ENCODE measurements at places on chromosomes 2 and 18. TPM values are rescaled to one million over a fixed set of nuclear protein-coding genes. Genes with fewer than 3 reads are reported as not detected.

GRCh38 chr2:102126660-102127059 is 15.9 kb upstream of the IL1R1 start:
- DNase-seq = no peak
- no peak overlapping the region for H3K27ac ChIP-seq
- no peaks in the 10 kb centered on the region for H3K36me3 ChIP-seq
- H3K4me3 ChIP-seq = no peak overlapping the region
- H3K27me3 ChIP-seq = no peaks in the 10 kb centered on the region
- no peaks in the 10 kb centered on the region for H3K4me1 ChIP-seq

DNA sequence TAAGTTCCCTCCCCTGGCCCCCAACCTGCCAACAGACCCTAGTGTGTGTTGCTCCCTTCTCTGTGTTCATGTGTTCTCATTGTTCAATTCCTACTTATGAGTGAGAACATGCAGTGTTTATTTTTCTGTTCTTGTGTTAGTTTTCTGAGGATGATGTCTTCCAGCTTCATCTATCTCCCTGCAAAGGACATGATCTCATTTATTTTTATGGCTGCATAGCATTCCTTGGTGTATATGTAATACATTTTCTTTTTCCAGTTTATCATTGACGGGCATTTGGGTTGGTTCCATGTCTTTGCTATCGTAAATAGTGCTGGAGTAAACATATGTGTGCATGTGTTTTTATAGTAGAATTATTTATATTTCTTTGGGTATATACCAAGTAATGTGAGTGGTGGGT is 602.2 kb downstream of the DSC3 start:
- no peaks in the 10 kb centered on the region for H3K27me3 ChIP-seq
- no peaks in the 10 kb centered on the region for H3K36me3 ChIP-seq
- no peak overlapping the region for H3K4me3 ChIP-seq
- no peak for DNase-seq

DNA sequence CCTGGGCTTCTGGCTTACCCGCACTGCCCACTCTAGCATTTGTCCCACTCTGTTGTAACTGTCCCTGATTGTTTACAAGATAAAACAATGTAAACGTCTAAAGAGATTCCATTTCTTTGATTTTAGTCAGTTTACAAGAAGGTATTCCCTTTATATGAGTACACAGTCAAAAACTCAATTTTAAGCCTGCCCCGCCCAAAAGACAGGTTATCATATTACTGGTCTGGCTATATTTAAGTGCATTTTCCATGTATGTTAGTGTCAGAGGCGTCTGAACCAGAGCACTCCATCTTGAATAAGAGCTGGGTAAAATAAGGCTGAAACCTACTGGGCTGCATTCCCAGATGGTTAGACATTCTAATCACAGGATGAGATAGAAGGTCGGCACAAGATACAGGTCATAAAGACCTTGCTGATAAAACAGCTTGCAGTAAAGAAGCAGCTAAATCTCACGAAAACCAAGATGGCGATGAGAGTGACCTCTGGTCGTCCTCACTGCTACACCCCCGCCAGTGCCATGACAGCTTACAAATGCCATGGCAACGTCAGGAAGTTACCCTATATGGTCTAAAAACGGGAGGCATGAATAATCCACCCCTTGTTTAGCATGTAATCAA is 15.0 kb downstream of the GPR45 start:
- DNase-seq = no peak
- no peak overlapping the region for H3K4me3 ChIP-seq
- no peaks in the 10 kb centered on the region for H3K27me3 ChIP-seq
- H3K36me3 ChIP-seq = no peaks in the 10 kb centered on the region
- H3K4me1 ChIP-seq = no peaks in the 10 kb centered on the region
- H3K27ac ChIP-seq = no peak overlapping the region

The HRH4 gene
- total RNA-seq = not detected

DNA sequence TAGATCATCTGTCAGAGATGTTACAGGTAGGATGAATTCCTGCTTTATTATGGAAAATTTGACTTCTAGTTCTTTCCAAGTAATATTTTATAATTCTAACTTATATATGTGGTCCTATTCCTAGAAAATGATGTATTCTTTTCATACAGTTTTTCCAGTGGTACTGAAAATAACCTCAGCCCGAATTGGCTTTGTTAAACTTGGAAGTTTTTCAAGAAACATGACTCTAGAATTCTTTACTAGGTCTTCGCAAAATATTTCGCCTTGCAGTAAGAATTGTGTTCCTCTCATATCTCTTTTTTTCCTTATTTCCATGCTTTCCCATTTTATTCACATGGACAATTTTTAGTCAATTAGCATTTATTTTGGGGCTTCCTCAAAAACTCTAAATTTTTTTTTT is 60.5 kb downstream of the BMPR2 start:
- no peaks in the 10 kb centered on the region for H3K4me1 ChIP-seq
- H3K27ac ChIP-seq = no peak overlapping the region
- no peak for DNase-seq

- H3K4me1 ChIP-seq = no peaks in the 10 kb centered on the region
- no peaks in the 10 kb centered on the region for H3K36me3 ChIP-seq
- H3K27ac ChIP-seq = no peak overlapping the region
- DNase-seq = no peak
- H3K4me3 ChIP-seq = no peak overlapping the region
- H3K27me3 ChIP-seq = no peaks in the 10 kb centered on the region
Observed at GRCh38 chr2:238821391-238821790, 26.5 kb upstream of the TWIST2 start.

- peak overlapping the region; percentile 69 for H3K4me3 ChIP-seq
- H3K36me3 ChIP-seq = no peaks in the 10 kb centered on the region
- H3K27me3 ChIP-seq = no peaks in the 10 kb centered on the region
Observed at GRCh38 chr2:241540771-241541561, 17.6 kb upstream of the BOK start.

The DNAH6 gene
- total RNA-seq = 3.0 TPM

DNA sequence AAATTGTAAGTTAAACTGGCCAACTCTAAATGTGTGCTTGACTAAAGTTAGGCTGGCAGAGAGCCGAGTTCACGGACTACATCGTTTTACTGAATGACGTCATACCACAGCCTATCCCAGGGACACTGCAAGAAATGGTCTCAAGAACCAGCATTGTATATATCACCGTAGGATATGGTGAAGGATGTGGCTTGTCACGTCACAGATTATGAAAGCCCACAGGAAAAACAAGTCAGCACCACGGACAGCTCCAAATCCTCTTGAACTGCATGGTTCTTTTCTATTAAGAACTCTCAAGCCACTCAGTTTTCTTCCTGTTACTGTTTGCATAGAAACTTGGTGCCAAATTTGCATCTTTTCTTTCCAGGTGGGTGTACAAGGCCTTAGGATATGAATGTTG is 85.1 kb upstream of the ACAA2 start:
- H3K27me3 ChIP-seq = no peaks in the 10 kb centered on the region
- H3K4me1 ChIP-seq = no peaks in the 10 kb centered on the region
- no peaks in the 10 kb centered on the region for H3K36me3 ChIP-seq
- H3K4me3 ChIP-seq = no peak overlapping the region

DNA sequence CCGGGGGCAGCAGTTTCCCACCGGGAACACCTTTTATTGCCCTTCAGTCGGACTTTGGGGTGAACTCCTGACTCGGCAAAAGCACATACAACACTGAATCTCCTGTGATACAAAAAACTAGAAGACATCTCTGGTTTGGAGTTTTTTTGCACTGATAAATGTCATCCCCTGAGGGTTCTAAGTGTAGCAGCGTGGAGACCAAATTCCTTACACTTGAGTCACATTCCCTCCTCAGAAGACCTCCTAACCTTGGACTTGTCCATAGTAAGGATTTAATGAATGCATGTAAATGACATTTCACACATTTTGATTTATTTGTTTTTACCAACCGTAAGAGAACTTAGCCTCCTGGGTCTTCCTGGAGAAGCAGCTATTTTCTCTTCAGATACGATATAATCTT is 54.0 kb upstream of the GPR45 start:
- no peaks in the 10 kb centered on the region for H3K36me3 ChIP-seq
- no peaks in the 10 kb centered on the region for H3K27me3 ChIP-seq
- DNase-seq = no peak
- no peak overlapping the region for H3K27ac ChIP-seq

DNA sequence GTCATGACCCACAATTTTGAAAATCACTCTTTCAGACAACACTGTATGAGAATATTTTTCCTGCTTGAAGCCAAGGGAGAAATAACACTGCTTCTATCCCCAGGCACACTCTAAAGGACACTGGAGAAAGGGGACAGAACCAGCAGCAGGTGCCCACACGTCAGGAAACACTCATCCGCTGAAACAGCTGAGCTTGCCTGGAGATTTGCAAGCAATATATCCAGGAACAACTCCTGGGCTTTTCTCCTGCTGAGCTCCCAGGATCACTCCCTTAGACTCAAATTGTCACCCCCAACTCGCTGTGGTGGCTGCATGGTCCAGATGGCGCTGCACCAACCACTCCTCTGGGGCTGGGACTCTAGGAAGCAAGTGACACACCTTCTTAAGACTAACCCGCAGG is 186.7 kb downstream of the ARL4C start:
- H3K36me3 ChIP-seq = no peaks in the 10 kb centered on the region
- no peak for DNase-seq
- no peak overlapping the region for H3K27ac ChIP-seq
- H3K27me3 ChIP-seq = no peaks in the 10 kb centered on the region

- no peaks in the 10 kb centered on the region for H3K4me1 ChIP-seq
- no peak overlapping the region for H3K27ac ChIP-seq
Observed at GRCh38 chr2:120243875-120244553, 8.6 kb upstream of the RALB start.

DNA sequence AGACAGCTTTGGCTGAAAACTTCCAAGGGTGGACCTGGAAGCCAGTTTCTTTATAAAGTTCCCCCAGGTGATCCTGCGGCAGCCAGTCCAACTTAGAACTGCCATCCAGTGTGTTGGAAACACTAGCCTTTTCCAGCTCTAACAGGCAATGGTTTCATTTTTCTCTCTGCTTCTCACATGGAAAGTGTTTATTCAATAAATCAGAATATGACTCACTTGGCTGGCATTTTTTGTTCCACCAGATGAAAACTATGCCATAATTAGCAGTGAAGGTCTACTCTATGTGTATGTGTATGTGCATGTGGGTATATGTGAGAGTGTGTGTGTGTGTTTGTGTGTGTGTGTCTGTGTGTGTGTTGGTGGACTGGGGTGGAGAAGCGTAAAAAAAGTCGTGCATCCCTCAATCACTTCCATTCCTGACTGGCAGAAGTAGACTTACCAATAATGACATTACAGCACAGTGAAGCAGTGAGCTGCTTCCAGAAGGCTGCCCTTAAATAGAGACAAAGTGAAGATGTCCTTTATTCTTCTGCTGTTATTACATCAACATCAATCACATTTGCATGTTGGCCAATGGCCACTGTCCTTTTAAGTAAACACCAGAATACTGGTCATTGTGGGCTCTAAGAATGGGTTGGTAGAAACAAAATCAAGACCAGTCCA is 90.9 kb upstream of the SETBP1 start:
- H3K36me3 ChIP-seq = no peaks in the 10 kb centered on the region
- DNase-seq = no peak
- H3K4me3 ChIP-seq = no peak overlapping the region
- H3K27me3 ChIP-seq = no peaks in the 10 kb centered on the region

The LHCGR gene
- total RNA-seq = 0.29 TPM

The DUSP19 gene
- 3.7 TPM for total RNA-seq

The HOXD1 gene
- 0.15 TPM for total RNA-seq

GRCh38 chr2:217864963-217865772 is 137.6 kb downstream of the TNS1 start:
- no peak overlapping the region for H3K4me3 ChIP-seq
- no peaks in the 10 kb centered on the region for H3K4me1 ChIP-seq
- no peaks in the 10 kb centered on the region for H3K27me3 ChIP-seq
- no peak overlapping the region for H3K27ac ChIP-seq
- DNase-seq = no peak
- H3K36me3 ChIP-seq = no peaks in the 10 kb centered on the region

GRCh38 chr2:221895366-221896121 is 323.4 kb upstream of the EPHA4 start:
- H3K27ac ChIP-seq = no peak overlapping the region
- H3K4me1 ChIP-seq = no peaks in the 10 kb centered on the region
- H3K36me3 ChIP-seq = no peaks in the 10 kb centered on the region
- H3K27me3 ChIP-seq = no peaks in the 10 kb centered on the region

The CXCR4 gene
- 80.3 TPM for total RNA-seq

GRCh38 chr2:172613040-172613439 is 57.1 kb downstream of the PDK1 start:
- no peak overlapping the region for H3K4me3 ChIP-seq
- H3K27me3 ChIP-seq = no peaks in the 10 kb centered on the region
- DNase-seq = no peak
- no peak overlapping the region for H3K27ac ChIP-seq

GRCh38 chr2:63827749-63828148 is 13.9 kb upstream of the UGP2 start:
- DNase-seq = peak; percentile 29
- H3K4me3 ChIP-seq = no peak overlapping the region
- no peak overlapping the region for H3K27ac ChIP-seq
- H3K36me3 ChIP-seq = no peaks in the 10 kb centered on the region

The CROCC2 gene
- not detected for total RNA-seq

DNA sequence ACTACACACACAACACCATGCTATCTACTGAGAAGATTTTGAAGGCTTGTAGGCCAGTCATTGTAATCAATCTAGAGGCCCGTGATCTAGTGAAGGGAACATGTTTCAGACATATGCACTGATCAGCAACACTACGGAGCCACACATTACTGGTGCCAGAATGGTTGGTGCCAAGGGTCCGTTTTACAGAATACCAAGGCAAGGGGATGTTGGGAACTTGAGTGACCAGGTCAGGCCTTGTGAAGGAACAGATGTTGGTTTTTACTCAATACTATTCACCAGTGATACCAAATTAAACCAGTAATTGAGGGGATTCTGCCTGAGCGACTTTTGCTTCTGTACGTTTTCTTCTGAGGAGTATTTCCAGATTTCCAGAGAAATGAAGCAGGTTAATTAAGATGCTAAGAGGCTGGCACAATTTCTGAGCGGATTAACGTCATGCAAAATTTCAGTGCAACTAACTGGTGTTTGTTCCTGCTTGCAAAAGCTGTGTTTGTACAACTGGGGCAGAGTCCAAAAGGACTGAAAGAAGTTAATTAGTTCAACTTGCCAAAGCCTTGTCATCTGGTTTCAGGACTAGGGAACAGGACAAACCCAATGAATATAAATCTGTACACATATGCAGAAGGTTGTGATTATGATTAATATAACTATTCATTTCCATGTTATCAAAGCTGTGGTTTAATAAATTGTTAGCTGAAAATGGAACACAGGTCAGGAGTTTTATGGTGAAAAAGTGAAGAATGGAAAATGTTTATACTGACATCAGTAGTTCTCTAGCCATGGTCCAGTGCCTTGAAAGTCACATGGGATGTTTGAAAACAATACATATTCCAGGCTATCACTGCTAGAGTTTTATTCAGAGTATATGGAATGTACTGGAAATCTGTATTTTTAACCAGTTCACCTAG is 432.1 kb upstream of the DCC start:
- no peaks in the 10 kb centered on the region for H3K27me3 ChIP-seq
- DNase-seq = no peak
- no peaks in the 10 kb centered on the region for H3K36me3 ChIP-seq
- H3K4me1 ChIP-seq = no peaks in the 10 kb centered on the region
- no peak overlapping the region for H3K4me3 ChIP-seq
